ENCODE measurements at places on chromosomes 6 and 20.

- no peak for DNase-seq
Measured at GRCh38 chr6:53239526-53239925, 90.9 kb upstream of the GCM1 start.

DNA sequence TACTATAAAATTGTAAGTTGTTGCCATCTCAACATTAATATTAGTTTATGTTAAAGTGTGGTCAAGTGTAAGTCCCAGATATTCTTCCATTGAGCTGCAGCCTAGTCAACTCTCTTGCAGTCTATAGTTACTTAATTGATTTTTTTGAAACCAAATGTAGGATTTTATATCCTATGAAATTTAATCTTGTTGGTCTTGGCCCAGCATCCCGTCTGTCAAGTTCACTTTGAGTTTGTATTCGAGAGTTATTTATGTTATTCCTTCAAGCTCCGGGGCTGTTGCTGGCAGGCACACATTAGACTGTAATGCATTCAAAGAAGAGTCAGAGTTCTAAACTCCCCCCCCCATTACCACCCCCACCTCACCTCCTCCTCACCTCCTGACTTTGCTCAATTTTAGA is 71.0 kb upstream of the SPACA1 start:
- no peak for DNase-seq

GRCh38 chr6:168208854-168209253 is 110.7 kb downstream of the DACT2 start:
- DNase-seq = no peak

DNA sequence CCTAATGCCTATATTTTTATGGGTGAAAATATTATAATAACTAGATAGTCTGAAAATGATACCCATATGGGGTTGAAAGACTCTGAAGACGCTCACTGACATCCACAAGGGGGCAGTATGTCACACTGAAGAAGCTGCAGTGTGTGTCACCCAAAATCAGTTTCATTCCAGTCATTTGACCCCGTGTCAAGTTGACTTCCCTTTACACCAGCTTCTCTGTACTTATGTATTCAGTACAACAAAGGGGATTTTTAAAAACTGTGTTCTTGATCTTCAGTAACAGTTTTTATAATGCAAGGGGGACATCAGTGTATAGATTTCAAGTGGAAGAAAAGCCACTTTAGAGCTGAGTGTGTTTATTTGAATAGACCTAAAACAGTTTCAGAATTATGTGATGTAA is 19.3 kb downstream of the FAXC start:
- DNase-seq = peak; percentile 7

All from activated T-helper 1 cell treated with anti-CD3 and anti-CD28 coated beads, Interleukin-2, amount 50 U/mL, for 16 hours (primary cell).